Suprapubic skin (tissue), 4 donors: ENCODE measurements at places on chromosomes 2 and 18.

DNA sequence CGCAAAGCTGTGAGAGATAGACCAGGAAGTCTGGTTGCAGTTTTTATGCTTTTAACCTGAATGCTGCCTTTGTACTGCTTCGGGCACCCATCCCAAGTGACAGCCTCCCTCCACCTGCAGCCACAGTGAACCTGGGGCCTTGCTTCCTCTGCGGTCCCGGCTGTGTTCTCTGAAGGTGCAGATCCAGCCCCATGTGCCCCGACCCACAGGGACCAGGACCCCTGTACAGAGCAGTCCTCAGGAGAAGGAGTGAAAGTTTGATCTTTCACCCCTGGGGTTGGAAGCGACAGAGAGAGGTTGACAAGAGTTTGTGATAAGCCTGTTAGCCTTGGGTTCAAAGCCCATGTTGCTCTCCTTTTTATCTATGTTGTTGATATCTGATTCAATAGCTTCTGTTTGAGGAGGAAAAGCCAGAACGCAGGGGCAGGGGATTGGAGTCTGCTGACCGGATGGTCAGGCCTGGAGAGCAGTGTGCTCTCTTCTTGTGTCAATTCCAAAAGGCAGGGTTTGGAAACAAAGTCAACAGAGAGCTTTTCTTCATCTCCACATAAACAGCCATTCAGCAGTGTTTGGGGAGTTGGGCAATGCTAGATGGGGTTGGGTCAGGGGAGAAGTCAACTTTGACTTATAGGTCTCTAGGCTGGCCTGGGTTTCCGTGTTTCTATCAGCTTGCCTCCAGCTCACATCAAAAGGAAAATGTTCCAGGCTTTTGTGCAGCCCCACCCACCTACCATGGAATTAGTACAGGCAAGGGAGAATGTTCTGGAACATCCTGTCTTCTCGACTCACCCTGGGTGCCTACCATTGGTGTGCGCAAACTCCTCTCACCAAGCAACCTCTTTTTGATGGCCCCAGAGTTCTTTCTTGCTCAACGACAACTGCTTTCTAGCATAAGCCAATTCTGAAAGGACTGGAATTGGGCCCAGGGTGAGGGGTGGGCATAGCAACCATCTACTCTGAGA lies 214.9 kb downstream of the ALPK2 start:
- no peak for DNase-seq

- DNase-seq = no peak
Measured at GRCh38 chr18:36101943-36102342, 27.2 kb downstream of the SLC39A6 start.

- DNase-seq = no peak
Measured at GRCh38 chr2:203673933-203674332, 32.5 kb upstream of the CD28 start.

- DNase-seq = no peak
Measured at GRCh38 chr18:50742952-50743351, 76.9 kb downstream of the MRO start.

DNA sequence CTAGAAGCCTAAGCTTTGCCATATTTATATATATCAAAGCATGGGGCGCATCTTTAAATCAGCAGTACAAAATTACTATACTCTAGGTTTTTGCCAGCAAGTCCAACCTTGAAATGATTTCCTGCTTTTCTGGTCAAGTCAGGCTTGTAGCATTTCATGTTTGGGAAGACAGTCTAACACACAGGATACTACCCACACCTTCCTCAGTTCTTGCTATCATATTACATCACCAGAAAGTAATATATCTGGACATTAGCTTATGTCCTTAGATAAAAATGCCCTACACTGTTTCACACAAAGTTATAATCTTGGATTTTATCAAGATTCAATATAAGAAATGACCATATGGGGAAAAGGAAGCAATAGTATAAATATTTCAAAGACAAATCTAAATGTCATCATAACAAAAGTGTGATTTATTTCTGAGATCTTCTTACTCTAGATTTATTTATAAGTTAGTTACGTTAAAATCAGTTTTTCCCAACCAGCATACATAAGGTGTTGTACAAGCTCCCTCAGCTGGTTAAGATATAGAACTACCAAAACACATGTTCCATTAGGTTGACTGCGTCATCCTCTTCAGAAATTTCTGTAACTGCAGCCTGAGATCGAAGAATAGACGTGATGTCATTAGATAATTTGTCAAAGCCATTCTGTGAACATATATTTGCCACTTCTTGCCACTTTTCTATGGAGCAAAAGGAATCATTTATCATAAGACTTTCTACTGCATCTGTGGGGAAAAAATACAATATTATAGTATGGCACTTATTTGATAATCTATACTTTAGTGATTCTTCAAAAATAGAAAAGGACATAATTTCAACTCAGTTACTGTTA lies 56.6 kb downstream of the CLHC1 start:
- DNase-seq = no peak

DNA sequence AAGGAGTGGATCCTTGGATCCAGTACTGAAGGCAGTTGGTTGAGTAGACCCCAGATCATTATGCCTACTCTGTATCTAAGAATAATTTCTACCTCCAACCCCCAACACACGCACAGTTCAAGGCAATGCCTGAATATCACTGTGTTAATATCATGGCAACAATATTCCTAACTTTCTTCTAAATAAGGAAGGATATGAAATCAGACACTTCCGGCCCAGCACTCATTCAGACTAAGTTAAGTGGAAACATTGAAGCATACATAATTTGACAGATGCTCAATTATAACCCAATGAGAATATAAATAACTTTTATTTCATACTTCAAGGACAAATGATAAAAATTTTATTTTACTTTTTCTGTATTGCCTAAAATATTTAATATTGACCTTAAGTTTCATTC lies 153.6 kb upstream of the COL3A1 start:
- no peak for DNase-seq

GRCh38 chr18:22791310-22791610 lies 141.9 kb upstream of the RBBP8 start:
- DNase-seq = no peak

GRCh38 chr2:185894223-185894622 lies 155.6 kb downstream of the FSIP2 start:
- no peak for DNase-seq

DNA sequence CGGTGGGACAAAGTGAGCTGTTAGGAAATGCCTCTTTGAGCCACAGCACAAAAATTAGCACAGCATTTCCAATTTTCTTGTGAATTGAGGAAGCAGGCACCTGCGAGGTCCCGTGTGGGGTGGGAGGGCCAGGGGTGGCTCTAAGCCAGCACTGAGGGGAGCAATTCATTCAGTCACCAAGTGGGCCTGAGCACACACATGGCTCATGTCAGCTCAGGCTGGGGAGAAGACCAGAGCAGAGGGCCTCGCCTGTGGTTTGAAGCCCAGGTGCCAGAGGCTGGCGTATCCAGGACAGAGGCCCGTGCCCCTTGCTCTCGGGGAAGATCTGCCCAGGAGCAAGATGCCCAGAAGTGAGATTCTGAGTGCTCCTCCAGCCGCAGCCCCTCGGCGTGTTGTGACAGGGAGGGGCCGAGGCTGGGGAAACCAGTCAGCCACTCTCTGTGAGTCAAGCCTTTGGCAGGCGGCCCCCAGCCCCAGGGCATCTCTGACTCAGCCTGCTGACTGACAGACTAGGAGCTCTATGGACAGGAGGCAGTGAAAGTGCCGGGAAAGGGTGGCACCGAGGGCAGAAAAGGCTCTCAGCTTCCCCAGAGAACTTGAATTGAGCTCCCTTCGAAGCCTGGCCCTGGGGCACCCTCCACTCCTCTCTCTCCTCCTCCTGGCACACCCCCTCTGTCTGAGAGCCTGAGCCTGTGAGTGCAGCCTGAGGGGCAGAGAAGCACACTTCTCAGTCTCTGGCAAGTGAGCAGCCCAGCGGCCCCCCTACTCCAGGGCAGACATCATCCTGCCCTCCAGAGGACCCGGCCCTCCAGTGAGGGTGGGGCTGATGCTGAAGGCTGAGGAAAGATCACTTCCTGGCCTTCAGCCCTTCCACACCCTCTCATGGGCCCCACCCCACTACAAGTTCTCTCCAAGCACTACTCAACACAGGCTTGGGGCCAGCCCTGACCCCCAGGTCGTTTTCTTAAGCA lies 32.3 kb downstream of the CYP26B1 start:
- DNase-seq = no peak

GRCh38 chr2:161306919-161307318 lies 1.3 kb upstream of the PSMD14 start:
- DNase-seq = no peak

DNA sequence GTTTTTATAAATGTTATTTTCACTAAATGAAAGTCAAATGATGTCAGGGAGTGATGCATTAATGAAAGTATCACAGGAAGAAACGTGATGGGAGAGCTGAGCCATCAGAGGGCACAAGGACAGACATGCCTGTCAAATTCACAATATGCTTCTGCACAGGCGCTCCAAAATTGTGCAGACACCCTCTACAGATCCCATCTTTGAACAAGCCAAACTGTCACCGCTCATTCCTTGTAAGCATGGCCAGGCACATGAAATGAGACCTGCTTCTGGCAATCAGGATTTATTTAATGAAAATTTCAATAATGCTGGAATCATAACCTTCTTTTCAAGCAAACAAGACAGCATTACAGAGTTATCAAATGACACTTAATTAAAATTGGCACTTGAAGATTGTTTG lies 20.4 kb upstream of the FSHR start:
- DNase-seq = no peak

DNA sequence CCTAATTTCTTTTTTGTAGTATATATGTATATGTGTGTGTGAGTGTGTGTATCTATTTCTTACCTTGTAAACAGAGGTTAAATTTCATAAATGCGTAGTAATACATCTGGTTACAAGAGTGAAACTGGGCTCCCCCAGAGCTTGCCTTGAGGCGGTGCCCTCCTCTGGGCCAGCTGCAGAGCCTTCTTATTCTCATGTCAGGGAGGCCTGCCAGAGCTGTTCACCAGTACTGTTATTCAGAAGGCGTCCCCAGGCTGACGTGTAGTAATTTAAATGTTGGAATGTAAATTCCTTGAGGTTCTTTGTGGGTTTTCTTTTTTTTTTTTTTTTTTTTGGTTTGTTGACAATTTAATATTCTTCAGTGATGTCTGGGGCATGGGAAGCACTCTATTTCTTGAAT lies 11.2 kb downstream of the COPS8 start:
- no peak for DNase-seq

GRCh38 chr2:44186810-44187209 lies 18.1 kb downstream of the PPM1B start:
- DNase-seq = no peak

DNA sequence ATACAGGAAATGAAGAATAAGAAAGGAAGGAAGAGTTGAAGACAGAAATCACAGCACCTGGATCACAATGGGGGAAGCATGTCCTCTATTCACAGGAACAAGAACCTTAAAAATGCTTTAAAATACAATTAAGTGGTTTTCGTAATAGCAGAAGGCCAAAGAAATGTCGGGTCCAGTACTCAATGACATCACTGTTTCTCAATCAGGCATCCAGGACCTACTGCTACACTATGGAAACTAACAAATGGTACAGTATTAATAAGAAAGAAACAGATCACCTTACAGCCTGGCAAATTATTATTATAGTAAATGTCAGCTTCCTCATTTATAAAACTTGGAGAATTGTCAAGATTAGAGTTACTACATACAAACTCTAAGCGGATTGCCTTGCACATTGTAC lies 15.8 kb downstream of the HNRNPLL start:
- DNase-seq = no peak
